ENCODE measurements at places on chromosomes 3 and 15.

DNA sequence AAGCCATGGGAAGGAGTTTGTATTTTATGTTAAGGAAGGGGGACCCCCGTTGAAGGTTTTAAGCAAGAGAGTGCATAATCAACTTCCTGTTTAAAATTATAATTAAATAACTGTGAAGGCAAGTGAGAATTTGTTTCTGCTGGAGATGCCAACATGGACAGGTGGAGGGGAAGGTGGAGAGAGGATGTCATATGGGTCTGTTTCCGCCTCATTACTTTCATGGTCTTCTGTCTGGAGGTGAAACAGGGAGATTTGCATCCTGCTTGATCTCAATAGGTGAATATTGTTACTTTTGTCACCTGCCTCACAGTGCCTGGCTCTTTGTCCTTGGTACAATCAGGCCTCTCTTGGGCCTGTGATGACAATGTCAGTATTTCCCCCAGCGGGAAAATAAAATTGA, 300.6 kb upstream of the LMCD1 start:
- no peak for DNase-seq
- H3K36me3 ChIP-seq: no peaks in the 10 kb centered on the region
- no peak overlapping the region for H3K27ac ChIP-seq
- no peaks in the 10 kb centered on the region for H3K27me3 ChIP-seq
- H3K4me1 ChIP-seq: no peaks in the 10 kb centered on the region
- no peak overlapping the region for H3K4me3 ChIP-seq

DNA sequence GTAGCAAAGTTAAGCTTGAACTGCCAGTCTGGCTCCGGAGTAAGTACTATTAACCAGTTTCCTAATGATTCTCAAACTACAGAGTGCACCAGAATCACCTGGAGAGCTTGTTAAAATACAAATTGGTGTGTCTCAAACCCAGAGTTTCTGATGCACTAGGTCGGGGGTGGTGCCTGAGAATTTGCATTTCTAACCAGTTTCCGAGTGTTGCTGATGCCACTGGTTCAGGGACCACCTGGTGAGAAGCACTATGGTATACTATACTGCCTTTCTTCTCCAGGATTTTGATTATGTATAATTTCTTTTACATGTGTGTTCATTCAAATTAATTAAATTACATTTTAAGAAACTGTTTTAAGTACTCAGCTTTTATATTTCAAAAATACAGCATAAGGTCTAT, 48.8 kb upstream of the PLSCR5 start:
- no peaks in the 10 kb centered on the region for H3K27me3 ChIP-seq
- no peaks in the 10 kb centered on the region for H3K36me3 ChIP-seq
- H3K4me3 ChIP-seq: no peak overlapping the region
- H3K4me1 ChIP-seq: no peaks in the 10 kb centered on the region
- DNase-seq: peak; percentile 9

GRCh38 chr3:22980346-22980745, 222.8 kb upstream of the UBE2E2 start:
- no peaks in the 10 kb centered on the region for H3K36me3 ChIP-seq
- DNase-seq: peak; percentile 38
- H3K27ac ChIP-seq: no peak overlapping the region
- H3K4me3 ChIP-seq: no peak overlapping the region

- no peaks in the 10 kb centered on the region for H3K4me1 ChIP-seq
- no peaks in the 10 kb centered on the region for H3K27me3 ChIP-seq
- H3K36me3 ChIP-seq: no peaks in the 10 kb centered on the region
- no peak overlapping the region for H3K27ac ChIP-seq
- H3K4me3 ChIP-seq: no peak overlapping the region
Measured at GRCh38 chr15:39075756-39076341, 505.0 kb upstream of the THBS1 start.

- H3K27me3 ChIP-seq: no peaks in the 10 kb centered on the region
- DNase-seq: no peak
- no peak overlapping the region for H3K27ac ChIP-seq
Measured at GRCh38 chr3:35223632-35224394, 415.5 kb upstream of the ARPP21 start.

DNA sequence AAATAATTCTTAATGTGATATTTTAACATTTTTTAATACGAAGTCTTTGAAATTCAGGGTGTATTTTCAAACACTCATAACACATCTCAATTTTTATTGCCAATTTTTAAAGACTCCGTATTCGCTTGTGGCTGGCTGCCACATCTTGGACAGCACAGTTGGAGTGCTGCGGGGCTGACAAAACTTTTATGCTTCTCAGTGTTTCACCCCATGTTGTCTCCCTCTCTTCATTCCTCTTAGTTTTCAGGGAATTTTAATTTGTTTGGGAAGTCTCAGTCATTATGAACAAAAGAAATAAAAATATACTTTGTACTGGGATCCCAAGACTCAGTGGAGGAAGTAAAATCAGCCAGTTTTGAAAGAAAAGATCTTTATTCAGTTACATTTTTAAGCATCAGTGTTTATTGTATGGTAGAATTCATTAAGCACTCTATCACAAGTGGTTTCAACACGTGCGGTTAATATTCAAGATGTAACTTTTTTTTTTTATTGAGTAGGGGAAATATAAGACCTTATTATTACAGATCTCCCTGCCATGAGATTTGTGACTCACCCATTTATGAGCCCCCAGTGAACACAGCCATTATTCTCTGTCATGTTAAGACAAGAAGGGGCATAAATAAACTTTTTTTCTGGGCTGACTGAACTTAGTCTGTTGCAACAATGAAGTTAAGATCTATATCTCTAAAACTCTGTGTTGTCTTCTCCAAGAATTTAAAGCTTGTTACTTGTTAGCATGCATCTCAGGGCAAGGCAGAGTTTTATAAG, 26.8 kb downstream of the KAT2B start:
- no peaks in the 10 kb centered on the region for H3K4me1 ChIP-seq
- DNase-seq: no peak
- no peaks in the 10 kb centered on the region for H3K36me3 ChIP-seq
- H3K27me3 ChIP-seq: no peaks in the 10 kb centered on the region

- no peak overlapping the region for H3K4me3 ChIP-seq
- peaks cover 33% of the 10 kb centered on the region for H3K4me1 ChIP-seq
- H3K36me3 ChIP-seq: no peaks in the 10 kb centered on the region
- DNase-seq: no peak
Measured at GRCh38 chr3:46943237-46944187, 33.0 kb downstream of the CCDC12 start.

GRCh38 chr15:85331655-85332285, 48.6 kb upstream of the AKAP13 start:
- DNase-seq: no peak
- no peak overlapping the region for H3K27ac ChIP-seq
- no peak overlapping the region for H3K4me3 ChIP-seq
- no peaks in the 10 kb centered on the region for H3K27me3 ChIP-seq

GRCh38 chr15:85583923-85584390, 203.6 kb downstream of the AKAP13 start:
- H3K4me3 ChIP-seq: no peak overlapping the region
- no peaks in the 10 kb centered on the region for H3K27me3 ChIP-seq

- no peak overlapping the region for H3K4me3 ChIP-seq
- no peak overlapping the region for H3K27ac ChIP-seq
- no peaks in the 10 kb centered on the region for H3K27me3 ChIP-seq
- DNase-seq: no peak
- no peaks in the 10 kb centered on the region for H3K36me3 ChIP-seq
Measured at GRCh38 chr15:88872106-88872505, 23.2 kb downstream of the HAPLN3 start.

DNA sequence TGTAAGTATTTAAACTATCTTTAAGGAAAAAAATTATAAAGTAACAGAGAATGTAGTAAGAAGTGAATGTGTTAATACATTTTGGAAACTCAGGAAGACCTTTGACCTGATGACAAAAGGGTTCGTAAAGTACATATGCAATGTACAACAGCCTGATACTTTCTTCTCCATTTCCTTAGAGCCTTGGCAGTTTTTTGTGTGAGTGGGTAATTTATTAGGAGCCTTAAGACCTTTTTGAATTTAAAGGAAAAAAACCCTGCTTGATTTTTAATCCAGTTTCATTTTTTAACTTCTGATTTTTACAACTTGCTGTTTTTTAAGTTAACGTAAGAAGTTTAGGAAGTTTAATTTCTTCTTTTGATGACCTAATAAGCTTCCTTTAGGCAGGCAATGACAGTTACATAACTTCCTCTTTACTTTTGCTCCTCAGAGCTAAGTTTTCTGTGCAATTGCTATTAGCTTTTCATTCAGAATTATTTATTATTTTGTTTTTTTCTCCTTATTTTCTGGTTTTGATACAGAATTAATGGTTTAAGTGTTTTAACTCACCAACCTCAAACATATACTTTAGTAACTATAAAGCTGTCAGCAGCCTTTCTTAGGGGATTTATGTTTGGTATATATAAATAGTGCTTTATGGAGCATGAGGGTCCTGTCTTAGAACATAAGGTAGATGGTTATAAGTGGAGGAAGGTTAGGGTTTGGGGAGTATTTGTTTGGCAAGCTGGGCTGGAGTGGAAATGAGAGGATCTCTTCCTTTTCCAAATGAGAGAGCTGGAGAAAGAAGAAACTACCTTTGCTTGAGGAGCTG, 35.2 kb downstream of the ARMC8 start:
- H3K27me3 ChIP-seq: no peaks in the 10 kb centered on the region
- H3K27ac ChIP-seq: no peak overlapping the region
- no peak overlapping the region for H3K4me3 ChIP-seq
- peaks cover 6% of the 10 kb centered on the region for H3K36me3 ChIP-seq

DNA sequence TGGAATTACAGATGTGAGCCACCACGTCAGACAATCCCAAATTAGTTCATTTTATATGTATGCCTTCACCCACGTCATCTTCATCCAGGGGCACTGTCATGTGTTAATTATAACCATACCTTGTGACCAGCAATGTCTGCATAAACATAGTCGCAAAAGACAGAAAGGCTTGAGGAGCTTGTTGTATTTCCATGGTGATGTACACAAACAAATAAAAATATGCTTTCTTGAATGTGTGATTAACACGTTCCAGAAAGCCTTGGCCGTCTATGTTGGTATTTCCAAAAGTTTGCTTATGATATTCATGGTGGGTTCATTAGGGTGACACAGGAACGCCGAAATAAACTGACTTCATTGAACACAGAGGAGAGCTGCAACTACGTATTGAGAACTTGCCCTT, 524.7 kb upstream of the ZNF717 start:
- no peak overlapping the region for H3K27ac ChIP-seq
- H3K4me1 ChIP-seq: no peaks in the 10 kb centered on the region
- no peak for DNase-seq
- no peak overlapping the region for H3K4me3 ChIP-seq
- H3K36me3 ChIP-seq: no peaks in the 10 kb centered on the region

All from mesendoderm (in vitro differentiated cells).